ENCODE measurements at places on chromosomes 13 and 19.

DNA sequence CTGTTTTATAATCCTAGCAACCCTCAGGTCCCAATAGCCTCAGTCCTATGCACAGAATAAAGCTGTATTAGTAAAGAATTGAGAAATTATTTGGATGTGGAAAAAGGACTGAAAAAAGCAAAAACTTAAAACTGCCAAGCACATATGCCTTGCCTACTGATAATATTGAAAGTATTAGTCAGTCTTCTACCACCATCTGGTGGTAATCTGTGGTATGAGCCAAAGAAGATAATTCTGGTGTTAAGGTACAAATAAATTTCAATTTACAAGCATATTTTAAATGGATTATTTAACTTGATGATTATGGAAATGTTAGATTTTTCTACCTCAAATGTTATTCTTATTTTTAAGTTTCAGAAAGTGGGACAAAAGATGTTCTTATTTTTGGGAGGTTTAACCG, 460.3 kb upstream of the KLHL1 start:
- DNase-seq: no peak

- no peak for DNase-seq
These were observed 19.9 kb downstream of the TINCR start for GRCh38 chr19:5547881-5548280.

DNA sequence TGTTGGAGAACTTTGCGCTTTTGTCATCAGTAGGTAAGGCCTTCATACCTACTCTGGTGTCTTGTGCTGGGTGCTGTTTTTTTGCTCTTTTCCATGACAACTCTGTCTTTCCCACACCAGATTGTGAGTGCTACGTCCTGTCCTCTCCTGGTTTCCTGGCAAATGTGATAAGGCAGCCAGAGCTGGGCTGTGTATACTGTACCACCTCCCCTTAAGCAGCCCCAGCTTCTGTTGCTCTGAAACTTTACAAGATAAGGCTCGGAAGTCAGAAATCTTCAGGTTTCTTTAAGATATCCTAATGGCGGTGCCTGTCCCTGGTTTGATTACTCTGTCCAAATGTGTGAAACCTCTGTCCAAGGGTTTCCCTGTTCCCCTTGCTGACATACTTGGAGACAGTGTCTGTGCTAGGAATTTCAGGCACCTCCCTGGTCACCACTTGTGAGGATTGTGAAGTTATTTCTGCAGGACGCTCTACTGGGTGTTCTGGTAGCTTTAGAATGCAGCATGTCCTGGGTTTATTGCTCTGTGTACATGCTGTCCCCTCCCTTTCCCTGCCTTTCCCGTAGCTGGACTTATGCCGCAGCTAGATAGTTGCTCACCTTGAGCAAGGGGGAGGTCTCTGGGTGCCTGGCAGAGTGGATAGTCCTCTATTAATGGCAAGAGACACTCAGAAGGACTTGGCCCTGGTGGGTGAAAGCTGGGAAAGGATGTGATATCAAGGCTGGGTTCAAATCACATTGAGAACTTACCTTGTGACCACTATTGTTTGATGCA, 7.0 kb downstream of the ZNF749 start:
- DNase-seq: no peak

DNA sequence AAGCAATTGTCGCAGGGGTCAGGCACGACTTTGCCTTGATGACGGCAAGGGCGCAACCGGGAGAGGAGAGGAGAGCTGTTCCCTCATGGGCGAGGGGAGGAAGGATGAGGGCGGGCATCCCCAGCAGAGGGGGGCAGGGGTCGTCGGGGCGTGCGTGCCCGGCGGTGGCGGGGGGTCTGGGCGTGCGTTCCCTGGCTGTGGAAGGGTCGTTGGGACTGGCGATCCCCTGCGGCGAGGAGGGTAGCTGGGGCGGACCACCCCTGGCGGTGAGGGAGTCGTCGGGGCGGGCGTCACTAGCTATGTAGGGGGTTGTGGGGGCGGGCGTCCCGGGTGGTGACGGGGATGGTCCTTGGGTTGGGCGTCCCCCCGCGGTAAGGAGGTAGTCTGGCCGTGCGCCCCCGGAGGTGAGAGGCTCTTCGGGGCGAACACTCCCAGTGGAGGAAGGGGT, 1.7 kb downstream of the COMP start:
- no peak for DNase-seq

DNA sequence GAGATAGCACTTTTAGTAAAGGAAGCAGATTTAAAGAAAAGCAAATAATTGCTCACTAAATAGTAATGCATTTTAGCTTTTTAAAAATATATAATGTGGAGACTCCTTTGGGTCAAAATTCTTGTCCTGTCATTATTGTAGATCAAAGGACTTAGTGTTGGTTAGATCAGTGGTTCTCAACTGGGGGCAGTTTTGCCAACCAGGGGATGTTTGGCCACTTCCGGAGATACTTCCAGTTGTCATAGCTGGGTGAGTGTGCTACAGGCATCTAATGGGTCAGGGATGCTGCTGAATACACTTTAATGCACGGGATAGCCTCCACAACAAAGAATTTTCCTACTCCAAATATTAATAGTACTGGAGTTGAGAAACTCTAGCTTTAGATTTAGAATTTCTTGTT, 126.8 kb downstream of the LMO7 start:
- DNase-seq: no peak

All from HuH-7.5 (cell line).